Fibroblast of upper back skin (primary cell): ENCODE measurements at places on chromosomes 13 and 19.
A peak's percentile ranks its signal among the peaks of the same experiment; 100 is the strongest.

GRCh38 chr13:74816737-74817136 lies 665.2 kb downstream of the TBC1D4 start:
- DNase-seq: no peak

- DNase-seq: peak; percentile 56
Measured at GRCh38 chr19:6723108-6723618, 2.7 kb upstream of the C3 start.

DNA sequence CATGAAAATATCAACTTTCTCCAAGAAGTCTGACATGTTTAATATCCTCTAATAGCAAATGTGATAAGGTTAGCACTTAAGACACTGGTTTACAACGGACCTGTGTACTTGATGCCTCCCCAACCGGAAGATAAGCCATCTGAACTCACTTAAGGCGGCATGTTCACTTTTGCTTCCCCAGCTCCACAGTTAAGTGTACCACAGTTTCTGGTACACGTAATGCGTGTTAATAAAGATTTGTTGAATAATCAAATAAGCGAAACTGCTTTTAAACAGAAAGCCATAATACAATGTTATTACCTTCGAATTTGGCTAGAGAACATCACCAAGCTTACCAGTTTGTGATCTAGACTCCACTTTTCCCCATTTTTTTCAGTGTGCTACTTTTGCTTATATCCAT lies 1.4 kb upstream of the PAN3 start:
- DNase-seq: no peak

- peak; percentile 79 for DNase-seq
Measured at GRCh38 chr13:39942552-39943273, 287.3 kb downstream of the COG6 start.

DNA sequence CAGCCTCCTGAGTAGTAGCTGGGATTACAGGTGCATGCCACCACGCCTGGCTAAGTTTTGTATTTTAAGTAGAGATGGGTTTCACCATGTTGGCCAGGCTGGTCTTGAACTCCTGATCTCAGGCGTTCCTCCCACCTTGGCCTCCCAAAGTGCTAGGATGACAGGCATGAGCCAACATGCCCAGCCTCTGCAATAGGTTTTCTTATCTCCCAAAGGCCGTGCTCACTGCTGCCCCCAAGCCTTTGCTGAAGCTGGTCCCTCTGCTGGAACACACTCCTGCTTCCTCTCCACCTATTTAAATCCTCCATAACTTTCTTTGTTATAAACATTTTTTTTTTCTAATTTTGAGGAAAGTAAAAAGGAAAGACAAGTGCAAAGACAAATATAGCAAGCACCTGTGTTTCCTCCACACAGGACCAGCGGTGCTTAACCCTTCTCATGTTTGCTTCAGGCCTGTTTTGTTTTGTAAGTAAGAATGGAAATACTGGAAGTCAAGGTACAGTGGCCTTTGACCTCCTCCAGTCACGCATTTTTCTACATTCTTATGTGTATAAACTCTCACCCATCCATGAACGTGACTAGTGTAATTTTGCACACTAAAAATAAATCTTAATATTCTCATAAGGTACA lies 14.5 kb upstream of the TNFAIP8L1 start:
- no peak for DNase-seq

DNA sequence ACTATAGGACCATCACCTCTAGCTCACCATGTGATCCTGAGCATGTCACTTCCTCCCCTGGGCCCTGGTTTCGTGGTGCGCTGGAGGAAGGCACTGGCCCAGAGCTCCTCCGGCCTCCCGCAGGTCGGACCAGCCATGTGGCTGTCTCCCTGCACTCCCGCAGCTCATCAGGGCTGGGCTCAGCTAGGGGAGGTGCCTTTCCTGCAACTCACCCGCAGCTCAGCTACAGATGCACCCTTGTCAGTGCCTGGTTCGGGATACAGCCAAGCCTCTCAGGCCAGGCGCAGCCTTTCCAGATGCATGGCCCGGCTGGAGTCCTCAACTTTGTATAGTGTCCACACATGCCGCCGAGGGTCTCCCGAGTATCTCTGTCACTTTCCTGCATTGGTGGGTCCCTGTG lies 138.2 kb upstream of the VSTM2B start:
- no peak for DNase-seq

- no peak for DNase-seq
Measured at GRCh38 chr13:48370815-48371214, 42.1 kb downstream of the LPAR6 start.

DNA sequence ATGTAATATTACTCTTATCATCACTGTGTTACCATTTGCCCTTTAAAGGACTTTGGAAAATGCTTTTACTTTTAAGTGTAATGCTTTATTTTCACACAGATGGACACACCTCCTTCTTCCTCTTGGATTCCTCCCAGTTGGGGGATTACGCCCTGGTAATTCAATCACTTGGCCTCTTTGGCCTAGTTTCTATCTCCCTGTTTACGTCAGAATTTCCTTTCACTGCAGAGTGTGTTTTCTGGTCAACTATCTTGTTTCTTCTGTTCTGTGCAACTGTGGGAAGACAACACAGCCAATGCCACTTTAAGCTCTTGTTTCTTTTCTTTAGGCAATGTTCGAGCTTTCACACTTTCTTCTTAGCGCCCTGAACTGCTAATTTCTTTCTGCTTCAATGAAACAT lies 257.3 kb upstream of the MAB21L1 start:
- no peak for DNase-seq
